Fibroblast of gingiva (primary cell): ENCODE measurements at places on chromosomes 2 and 18.
A peak's percentile ranks its signal among the peaks of the same experiment; 100 is the strongest.

DNA sequence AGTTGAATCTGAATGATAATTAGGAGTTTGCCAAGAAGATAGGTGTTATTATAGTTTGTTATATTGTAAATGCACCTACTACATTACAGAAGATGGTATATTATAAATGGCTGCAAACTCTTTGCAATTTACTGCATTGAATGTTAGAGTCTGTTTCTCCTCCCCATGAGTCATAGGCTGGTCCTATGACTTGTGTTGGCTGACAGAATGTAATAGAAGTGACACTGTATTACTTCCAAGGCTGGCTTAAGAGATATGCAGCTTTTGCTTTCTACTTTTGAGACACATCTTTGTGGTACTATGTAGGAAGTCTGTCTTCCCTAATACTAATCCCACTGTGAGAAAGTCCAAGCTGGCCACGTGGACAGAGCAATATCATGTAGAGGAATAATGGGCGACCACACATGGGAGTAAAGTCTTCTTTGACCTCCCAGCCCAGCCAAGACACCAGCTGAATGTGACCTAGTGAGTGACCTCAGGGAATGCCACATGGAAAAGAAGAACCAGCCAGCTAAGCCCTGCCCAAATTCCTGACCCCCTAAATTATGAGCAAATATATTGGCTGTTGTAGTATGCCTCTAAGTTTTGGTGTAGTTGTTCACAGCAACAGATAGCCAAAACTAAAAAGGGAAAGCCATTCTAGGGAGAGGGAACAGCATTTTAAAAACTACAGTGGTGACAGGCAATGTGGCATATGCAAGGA lies 6.8 kb upstream of the DDX1 start:
- DNase-seq = no peak

DNA sequence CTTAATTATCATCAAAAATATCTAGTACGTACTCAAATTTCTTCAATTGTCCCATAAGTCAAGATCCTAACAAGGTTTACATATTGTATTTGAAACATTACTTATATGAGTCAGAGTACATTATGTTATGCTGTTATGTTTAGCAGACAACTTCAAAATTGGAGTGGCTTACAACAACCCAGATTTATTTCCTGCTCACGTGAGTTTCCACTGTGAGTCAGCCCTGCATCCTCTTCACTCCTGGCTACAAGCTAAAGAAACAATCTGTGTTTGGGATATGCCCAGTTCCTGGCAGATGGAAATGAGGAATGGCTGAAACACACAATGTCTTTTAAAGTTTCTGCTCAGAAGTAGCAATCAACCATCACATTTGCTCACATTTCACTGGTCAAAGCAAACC lies 31.5 kb upstream of the TANC1 start:
- DNase-seq = peak; percentile 93

DNA sequence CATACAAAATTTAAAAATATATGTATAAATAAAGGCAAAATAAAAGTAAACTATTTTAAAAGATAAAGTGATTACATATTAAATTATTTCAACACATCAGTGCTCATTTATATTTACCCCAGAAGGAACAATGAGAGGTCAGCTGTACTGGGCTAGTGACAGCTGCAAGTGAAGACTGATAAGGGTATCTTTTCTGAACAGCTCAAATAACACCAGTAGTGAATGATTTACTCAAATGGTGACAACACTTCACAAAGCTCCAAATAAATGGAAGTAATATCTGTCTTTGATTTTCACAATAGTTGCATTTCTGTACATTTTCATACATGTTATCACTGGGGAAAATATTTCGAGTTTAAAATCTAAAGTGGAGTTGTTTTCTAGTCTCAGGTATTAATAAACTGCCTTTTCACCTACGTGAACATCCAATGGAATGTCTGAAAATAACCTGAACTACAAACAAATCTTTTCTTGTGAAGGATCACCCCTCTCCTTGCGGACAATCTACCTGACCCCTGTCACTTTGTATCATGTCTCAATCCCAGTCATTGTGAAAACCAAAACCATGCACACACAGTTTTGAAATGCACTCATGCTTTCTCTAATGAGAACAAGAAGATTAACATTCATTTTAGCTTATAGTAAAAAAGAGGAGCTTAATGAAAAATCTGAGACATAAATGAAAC lies 1928.8 kb upstream of the CELF4 start:
- DNase-seq = no peak

DNA sequence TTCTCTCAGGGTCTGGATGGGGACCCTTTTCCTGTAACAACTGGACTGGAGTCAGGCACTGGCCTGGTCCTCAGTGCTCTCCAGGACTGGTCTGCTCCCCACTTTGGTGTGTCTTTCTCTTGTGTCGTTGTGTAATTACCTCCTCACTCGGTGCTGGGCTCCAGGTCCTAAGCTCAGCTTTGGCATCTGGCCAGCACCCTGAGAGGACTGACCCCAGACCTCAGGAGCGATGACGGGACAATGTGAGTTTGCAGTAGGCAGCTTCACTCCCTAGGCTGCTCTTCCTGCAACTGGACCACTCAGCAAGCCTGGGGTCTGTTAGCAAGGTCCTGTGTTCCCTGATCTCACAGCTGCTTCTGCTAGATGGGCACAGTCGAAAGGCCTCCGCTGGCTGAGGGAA lies 93.8 kb downstream of the COLEC12 start:
- DNase-seq = no peak

GRCh38 chr18:48623468-48624235 lies 84.8 kb downstream of the CTIF start:
- DNase-seq = peak; percentile 82

GRCh38 chr2:24577481-24577880 lies 86.4 kb downstream of the NCOA1 start:
- DNase-seq = no peak

- no peak for DNase-seq
Observed at GRCh38 chr2:136327162-136327852, 209.4 kb upstream of the CXCR4 start.

DNA sequence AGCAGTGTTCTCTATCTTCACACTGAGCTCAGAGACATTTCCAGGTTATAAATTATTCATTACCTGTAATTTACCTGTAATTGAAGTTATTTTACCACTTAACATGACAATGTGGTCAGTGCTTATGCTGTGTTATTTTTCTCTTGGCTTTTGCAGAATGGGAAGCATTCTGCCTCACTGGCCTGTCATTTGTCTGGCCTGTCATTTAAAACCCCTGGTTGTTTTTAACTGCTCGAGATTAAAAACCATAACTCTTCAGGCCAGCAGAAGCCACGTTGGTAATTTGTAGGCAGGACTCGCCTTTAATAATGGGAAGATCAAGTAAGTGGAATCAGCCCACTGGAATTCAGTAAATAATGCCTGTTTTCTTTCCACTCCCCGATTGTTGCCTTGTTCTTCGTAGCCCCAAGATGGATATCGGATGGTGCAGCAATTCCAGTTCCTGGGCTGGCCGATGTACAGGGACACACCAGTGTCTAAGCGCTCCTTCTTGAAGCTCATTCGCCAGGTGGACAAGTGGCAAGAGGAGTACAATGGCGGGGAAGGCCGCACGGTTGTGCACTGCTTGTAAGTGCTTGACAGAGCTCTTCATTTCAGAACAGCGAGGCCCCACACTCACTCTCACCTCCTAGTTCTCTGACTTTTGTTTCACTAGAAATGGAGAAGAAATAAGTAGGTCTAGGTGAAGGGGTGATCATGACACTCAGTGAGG lies 222.4 kb upstream of the RAB12 start:
- no peak for DNase-seq

- no peak for DNase-seq
Observed at GRCh38 chr18:78213361-78213994, 766.1 kb upstream of the SALL3 start.

GRCh38 chr2:54500404-54501205 lies 44.5 kb downstream of the SPTBN1 start:
- DNase-seq = no peak

GRCh38 chr2:85423525-85423924 lies 5.0 kb downstream of the SH2D6 start:
- no peak for DNase-seq

GRCh38 chr2:200247494-200247893 lies 59.0 kb upstream of the SPATS2L start:
- peak; percentile 76 for DNase-seq

- no peak for DNase-seq
Observed at GRCh38 chr2:73993778-73994177, 9.1 kb downstream of the TET3 start.

DNA sequence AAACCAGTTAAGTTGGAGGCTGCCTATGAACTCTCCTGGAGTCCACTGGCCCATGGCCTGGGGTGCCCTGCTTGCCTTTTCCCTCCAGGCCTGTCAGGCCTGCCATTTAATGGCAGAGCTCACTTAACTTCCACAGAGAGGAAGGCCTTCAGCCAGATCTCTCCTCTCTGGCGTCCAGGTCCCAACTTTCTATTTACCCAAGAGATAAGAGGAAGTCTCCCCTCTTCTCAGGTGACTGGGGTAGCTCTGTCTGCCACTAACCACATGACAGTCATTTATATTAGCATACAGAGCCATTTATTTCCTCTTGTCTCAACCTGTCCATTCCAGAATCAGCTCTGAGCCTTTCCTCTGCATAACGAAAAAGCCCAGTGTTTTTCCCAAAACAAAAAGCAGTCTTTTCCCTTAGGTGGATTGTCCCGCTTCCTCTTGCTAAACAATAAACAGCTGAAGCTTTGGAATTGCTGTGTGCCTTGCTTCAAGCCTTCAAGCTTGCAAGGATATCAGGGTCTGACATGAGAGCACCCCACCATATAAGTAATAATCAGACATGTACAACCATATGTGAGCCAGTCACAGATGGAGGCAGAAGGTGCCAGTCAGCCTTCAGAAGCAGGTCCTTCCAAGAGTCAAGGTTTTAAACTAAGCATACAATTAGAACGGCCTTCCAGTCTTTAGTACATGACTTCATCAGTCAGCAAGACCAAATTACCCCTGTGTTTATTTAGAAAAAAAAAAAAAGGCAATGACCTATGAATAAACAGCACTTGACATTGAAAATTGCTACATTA lies 71.2 kb upstream of the STPG4 start:
- peak; percentile 45 for DNase-seq

DNA sequence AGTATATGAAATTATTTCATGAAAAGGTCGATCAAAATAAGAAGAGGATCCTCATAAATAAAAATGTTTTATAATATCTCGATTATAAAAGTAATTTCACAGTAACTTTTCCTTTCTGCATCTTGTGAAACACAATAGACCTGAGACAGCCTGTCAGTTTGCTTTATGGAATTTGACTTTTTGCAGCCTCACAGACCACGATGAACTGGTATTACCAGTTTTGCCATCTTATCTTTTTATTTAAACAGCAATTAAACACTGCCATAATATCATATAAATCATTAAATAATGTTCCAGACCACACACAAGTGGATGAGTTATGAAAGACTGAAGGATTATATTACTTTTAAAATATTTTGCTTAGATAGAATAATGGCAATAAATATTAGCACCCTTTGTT lies 10.7 kb upstream of the GALNT3 start:
- no peak for DNase-seq
